ENCODE measurements at places on chromosomes 11 and 22.
A peak's percentile ranks its signal among the peaks of the same experiment; 100 is the strongest.

DNA sequence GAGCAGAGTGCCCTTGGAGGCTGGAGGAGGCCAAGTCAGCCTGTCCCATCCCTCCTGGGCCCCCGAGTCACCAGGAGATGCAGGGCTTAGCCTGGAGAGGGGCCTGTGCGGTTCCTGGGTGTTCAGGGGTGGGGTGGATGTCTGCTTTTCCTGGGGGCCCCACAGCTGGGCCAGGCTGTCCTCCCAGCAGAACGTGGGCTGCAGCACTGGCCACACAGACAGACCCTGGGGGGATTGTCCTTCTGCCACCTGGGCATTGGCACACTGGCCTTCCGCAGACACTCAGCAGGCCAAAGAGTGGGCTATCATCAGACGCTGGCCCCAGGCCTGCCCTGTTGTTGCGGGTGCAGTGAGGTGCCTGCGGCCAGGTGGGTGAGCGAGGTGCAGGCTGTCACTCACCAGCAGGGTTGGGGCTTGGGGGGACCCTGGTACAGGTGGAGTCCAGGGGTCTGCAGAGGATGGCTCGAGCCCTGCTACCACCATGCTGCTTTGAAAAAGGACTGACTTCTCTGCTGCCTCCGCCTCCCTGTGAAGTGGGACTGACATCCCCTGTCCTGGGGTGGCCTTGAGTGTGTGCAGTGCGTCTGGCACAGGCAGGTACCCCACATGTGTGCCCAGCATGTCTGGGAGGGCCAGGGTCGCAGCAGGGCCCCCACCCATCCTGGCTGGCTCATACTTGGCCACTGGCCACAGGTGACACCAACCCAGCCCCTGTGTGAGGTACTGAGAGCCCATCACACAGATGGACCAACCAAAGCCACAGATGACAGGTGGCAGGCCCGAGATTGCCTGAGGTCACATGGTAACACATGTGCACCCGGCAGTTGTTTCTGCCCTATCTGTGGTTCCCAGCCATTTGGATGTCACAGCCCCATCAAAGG is 39.0 kb upstream of the KCNQ1OT1 start:
- no peak for DNase-seq

- DNase-seq: peak; percentile 62
These were observed 218.0 kb downstream of the ST3GAL4 start for GRCh38 chr11:126573325-126573978.

GRCh38 chr11:79062814-79063762 is 377.7 kb downstream of the TENM4 start:
- no peak for DNase-seq

DNA sequence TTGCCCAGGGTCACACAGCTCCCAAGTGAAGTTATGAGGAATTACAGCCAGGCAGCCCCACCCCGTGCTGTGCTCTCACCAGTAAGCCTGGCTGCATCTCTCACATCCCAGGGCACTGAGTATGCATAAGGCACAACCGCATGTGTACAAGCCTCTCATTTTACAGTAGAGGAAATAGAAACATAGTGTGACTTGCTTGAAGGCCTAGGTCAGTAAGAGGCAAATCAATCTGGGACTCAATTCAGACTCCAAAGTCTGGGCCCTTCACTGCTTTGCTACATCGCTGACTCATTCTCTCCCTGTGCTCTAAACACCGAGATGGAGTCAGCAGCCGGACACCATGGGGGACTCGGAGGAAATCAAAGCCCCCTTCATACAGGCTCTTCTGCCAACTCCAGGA is 7.9 kb downstream of the ABTB2 start:
- no peak for DNase-seq

- no peak for DNase-seq
These were observed 188.3 kb upstream of the BLID start for GRCh38 chr11:122304306-122304705.

DNA sequence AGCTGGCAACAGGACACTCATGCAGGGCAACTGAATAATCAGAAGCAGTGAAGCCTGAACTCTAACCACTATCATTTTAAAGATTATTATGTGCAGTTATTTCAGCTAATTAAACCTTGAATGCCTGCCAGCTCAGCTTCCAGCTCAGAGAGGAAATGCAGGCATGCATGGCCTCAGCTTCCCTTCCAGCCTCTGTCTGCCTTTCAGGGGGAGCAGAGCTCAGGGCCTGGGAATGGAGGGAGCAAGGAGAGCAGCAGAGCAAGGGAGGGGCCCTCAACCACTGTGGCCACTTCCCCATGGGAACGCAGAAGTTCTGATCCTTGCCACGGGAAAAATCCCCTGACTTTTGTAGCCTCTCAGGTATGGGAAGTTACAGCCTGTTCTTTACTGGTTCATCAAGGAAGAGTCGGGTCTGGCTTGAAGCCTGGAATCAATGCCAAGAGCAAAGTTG is 32.5 kb upstream of the APLNR start:
- DNase-seq: no peak

- no peak for DNase-seq
These were observed 52.2 kb upstream of the OR9Q1 start for GRCh38 chr11:57971272-57972012.

- peak; percentile 82 for DNase-seq
These were observed 139.2 kb downstream of the DSCAML1 start for GRCh38 chr11:117657794-117658193.

DNA sequence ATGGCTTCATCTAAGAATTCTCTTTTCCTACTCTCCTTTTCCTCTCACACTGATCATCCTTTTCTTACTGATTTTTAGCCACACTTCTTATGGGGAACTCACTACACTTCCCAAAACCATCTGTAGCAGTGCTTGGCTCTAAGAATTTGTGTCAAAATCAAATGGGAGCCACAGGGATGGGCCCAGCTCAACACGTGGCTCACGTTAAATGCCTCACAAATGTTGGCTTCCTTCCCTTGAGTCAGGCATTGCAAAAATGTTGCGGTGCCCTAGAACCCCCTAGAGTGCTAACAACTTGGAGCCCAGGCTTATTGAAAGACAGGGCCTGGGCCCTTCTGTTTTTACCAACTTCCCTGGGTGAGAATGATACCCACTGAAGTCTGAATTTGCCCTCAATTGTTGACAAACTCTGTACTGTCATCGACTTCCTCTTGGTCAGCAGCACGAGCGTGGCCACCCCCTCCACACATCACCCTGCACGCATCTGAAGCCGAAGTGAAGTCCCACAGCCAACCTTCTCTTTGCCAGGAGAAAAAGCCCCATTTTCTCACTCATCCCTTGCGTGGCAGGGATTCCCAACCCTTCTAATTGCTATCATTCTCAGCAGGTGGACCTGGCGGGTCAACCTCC is 69.7 kb downstream of the ELFN2 start:
- no peak for DNase-seq

GRCh38 chr11:45383224-45383623 is 97.1 kb upstream of the SYT13 start:
- no peak for DNase-seq

- no peak for DNase-seq
These were observed 63.2 kb downstream of the GRIA4 start for GRCh38 chr11:105673089-105673488.

DNA sequence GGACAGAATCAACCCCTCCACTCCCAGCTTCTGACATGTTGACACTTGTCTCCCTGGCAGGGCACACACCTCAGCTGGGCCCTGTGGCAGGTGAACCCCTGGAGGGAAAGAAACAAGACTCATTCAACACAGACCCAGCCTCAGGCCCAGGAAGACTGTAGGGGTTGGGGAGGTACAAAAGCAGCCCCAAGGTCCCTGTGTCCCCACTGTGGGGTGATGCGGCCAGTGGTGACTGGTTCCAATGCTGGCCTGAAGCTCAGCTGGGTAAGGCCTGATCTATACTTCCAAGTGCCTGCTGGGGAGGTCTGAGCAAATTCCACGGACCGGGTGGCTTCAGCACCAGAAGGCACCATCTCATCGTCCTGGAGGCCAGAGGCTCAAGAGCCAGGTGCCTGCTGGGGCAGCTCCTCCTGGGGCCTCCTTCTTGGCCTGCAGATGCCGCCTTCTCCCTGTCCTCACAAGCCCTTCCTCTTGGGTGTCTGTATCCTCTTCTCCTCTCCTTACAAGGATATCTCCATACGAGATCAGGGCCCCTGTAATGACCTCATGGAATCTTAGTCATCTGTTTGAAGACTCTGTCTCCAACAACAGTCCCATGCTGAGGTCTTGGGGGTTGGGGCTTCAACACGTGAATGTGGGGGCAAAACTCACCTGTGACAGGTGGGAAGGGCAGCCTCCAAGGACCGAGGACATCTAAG is 1492.1 kb downstream of the BRD1 start:
- DNase-seq: no peak

DNA sequence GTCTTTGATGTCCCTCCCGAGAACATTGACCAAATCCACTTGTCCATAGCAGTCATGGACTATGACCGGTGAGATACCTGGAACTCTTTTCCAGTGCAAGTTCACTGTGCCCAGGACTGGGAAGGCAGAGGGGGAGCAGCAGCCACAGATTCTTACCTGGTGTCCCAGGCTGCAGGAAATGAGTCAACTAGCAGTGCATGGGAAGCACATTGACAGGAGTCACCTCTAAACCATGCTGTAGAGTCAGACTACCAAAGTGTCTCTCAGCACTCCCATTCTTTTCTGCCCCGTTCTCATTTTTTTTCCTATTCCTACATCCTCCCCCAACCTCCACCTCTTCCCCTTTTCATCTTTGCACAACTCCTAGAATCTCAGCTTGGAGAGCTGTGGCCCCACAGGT is 67.2 kb upstream of the OLFML1 start:
- no peak for DNase-seq

GRCh38 chr11:127055236-127055635 is 54.7 kb upstream of the KIRREL3 start:
- no peak for DNase-seq

GRCh38 chr11:72781063-72781312 is 12.9 kb downstream of the STARD10 start:
- no peak for DNase-seq

GRCh38 chr11:33698921-33699320 is 1.7 kb downstream of the C11orf91 start:
- no peak for DNase-seq

DNA sequence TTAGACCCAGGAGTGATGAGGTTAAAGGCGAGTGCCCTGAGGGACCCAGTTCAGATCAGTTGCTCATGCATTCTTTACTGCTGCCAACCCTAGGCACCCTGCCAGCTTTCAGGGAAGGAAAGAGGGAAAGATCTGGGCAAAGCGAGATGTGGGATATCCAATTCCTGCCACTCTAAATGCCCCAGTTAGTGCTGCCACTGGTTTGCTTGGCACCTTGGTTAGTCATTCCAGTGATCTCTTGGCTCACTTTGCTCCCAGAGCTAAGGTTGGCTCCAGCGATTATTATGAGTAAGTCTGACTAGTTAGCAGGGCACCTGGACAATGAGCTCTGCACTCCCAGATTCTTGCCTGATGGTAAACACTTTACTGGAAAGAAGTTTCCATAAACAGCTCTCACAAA is 85.0 kb downstream of the INSC start:
- DNase-seq: peak; percentile 14

DNA sequence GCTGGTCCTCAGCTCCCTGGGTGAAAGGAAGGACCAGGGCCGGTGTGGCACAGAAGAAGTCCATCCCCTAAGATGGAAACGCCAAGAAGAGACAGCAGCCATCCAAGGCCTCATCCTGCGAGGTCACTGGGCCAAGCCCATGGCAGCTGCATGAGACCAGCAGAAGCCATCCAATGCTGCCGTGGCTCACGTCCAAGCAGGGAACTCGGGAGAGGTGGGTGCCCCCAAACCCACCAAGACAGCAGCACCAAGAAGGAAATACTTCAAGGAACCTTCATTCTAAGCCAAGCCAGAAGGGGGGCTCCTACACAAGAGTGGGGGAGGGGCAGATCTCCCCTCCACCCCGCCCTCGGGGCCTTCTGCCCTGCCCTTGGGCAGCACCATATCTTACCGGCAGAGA is 49.6 kb downstream of the IGSF9B start:
- no peak for DNase-seq

DNA sequence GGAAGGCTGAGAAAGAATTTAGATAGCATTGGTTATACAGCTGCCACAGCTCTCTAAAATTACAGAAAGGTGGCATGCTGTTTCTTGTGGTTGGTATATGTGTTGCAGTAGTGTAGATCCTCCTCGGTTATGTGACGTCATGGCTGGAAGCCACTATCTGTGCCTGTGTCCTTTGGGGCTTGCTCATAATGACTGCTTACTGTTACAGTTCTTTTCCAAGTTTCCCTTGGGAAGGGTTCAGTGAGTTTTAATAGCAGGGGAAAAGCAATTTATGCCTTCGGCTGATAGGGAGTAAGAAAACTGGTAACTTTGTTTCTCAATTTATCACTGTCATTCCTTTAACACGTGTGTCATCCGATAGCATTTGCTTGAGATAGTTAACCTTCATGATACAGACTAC is 47.2 kb downstream of the POLD3 start:
- DNase-seq: no peak

GRCh38 chr11:107549253-107549953 is 16.1 kb downstream of the ALKBH8 start:
- DNase-seq: peak; percentile 23

DNA sequence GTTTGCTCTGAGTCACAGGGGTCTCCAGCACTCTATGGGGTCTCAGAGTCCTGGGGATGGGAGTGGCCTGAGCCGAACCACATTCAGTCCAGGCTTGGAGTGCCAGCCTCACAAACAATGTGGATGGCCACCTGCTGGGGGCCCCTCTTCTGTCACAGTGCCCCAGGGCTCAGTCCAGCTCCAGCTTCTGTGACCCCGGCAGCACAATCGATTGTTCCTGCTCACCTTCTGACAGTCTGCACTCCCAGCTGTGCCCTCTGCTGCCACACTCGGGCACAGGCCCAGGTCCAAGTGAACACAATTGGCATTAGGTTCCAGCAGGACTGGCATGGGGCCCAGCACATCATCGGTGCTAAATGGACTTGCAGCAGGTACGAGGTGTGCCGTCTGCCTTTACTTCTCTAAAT is 84.8 kb downstream of the TP53I11 start:
- no peak for DNase-seq

Data from NCI-H345 (cell line).